ENCODE measurements at places on chromosomes 4 and X.

- DNase-seq: no peak
These were observed 120.5 kb downstream of the MAGEC2 start for GRCh38 chrX:142084611-142085010.

GRCh38 chrX:47030339-47030738, 47.9 kb upstream of the RGN start:
- DNase-seq: peak; percentile 61

- peak; percentile 2 for DNase-seq
These were observed 34.0 kb downstream of the BMP2K start for GRCh38 chr4:78809928-78810835.

- no peak for DNase-seq
These were observed 56.9 kb downstream of the GABRB1 start for GRCh38 chr4:47088298-47088697.

DNA sequence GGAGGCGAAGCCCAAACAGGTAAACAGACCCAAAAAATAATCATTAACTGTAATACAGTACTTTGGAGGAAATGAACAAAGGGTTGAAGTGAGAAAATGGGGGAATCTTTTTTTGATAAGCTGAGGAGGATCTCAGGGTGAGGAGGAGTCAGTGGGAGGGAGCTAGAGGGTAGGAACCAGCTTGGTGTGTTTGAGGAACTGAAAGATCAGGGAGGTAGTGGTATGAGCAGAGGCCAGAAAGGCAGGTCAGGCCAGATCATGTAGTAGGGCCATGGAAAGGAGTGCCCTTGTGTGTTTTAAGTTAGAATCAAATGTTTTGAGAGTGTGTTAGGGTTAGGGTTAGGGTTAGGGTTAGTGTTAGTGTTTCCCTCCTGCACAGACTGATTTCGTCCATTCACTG, 48.8 kb downstream of the PPP2R2C start:
- no peak for DNase-seq

- DNase-seq: no peak
These were observed 196.8 kb upstream of the FSTL5 start for GRCh38 chr4:162360369-162361149.

- no peak for DNase-seq
These were observed 17.5 kb downstream of the TXK start for GRCh38 chr4:48116582-48116981.

- peak; percentile 14 for DNase-seq
These were observed 579 bp downstream of the OGT start for GRCh38 chrX:71533516-71533850.

DNA sequence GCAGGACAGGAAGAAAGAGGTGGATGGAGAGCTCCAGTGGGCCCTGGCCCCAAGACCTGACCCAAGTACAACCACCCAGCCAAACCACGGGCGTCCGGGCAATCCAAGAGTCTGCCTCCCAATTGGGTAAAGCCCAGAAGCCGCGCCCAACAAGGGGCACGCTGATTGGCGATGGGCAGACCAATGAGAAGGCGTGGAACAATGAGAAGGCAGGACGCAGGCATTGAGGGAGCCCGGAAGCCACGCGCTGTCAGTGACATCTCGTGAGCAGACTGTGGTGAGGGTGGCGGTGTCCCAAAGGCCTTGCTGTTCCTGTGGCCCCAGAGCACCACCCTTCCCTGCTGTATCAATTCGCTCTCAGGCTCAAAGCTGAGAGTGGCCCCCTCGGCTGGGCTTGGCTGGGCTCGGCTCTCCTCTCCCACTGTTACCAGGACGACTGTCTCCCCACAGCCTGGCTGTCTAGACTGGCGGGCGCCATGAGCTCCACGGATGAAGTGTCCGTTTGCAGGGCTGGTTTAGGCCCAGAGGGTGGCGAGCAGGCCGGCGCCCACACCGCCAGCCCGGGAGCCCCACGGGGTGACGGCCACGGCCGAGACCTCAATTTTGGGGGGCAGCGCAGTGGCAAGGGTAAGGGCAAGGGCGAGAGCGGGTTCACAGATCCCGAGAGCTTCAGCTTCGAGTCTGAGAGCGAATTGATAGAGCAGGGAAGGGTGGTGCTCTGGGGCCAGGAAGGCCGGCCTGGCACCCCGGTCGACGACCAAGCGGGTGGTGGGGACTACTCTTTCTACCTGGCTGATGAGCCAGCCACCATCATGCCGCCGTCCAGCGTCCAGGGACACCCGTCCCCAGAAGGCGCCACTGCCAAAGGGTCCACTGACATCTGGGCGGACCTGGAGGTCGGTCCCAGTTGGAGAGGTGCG, at the start of gene LOC101059915:
TSS of gene LOC101059915 (plus strand) at position 219 of the 920 bp plus-strand sequence.
- no peak for DNase-seq

DNA sequence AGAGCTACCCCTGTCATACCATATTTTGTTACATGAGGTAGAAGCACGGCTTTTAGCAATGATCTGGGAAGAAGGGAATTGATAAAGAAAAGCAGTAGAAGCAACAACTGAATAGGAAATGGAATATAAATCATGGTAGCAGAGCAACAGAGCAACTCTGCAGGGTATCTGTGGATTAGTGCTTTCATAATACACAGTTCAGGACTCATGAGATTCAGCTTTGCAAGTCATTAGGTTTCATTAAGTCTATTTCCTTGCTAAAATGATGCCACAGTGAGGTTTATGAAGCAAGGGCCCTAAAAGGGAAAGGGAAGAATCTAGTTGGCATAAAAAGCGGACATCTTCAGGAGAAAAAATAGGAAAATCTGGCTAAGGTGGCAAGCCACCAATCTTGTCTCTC, 45.6 kb upstream of the GRPR start:
- no peak for DNase-seq

DNA sequence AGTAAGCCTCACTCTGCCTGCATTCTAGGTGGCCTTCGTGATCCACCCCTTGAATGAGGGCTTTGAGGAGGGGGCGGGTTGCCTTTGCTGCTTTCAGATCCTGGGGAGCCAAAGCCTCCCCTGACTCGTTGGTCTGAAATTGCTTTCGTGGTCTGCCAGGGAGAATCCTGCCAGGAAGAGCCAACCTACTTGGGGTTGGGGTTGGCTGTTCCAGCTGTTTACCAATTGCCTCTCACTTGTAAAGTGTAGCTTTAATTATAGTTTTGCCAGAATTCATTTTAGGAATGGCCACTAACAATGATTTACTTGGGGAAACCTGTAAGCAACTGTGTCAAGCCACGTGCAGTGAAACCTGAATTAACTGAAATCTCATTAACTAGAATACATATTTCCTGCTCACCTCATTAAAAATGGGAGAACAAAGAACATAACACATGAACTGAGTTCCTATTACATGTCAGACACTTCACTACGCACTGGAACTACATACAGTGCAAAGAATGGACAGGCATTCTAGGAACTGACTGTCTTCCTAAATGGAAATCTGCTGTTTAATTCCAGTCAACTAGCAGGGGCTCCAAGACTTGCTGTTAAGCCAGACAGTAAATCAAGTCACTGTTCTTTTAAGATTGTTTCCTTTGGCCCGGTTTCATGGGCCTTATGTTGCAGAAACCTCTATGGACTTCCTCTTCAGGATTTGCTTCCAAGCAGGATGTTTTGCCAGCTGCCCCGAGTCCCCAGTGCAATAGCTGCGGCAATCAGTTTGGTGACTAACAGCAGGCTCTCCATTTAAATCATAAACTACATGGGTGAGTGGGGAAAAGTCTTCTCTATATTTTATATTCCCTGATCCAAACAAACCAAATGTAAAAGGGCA, 16.4 kb upstream of the NKRF start:
- peak; percentile 73 for DNase-seq

DNA sequence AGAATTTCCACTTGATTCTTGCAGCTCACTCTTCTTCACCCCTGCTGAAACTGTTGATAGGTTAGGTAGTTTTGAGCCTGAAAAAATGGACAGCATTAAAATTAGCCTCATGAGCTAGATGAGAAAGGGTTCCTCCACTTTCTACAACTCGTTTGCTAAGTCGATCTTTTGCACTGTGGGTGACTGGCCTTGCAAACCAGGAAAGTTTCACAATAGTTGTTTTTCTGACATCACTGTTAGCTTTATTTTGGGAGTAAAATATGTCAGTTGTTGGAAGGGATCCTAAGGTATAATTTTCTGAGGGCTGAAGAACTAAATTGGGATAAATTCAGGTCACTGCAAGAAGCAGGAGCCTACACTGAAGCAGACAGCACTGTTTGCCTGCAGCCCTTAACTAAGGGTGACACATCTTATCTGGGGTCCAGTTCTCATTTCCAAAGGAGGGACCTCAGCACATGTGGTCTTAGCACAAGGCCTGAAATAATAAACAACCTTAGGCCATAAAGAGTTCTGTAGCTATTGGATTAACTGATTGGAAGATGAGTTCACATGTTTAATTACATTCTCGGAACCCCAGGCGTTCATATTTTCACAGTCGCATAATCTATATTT, 29.1 kb downstream of the ANAPC4 start:
- peak; percentile 4 for DNase-seq

DNA sequence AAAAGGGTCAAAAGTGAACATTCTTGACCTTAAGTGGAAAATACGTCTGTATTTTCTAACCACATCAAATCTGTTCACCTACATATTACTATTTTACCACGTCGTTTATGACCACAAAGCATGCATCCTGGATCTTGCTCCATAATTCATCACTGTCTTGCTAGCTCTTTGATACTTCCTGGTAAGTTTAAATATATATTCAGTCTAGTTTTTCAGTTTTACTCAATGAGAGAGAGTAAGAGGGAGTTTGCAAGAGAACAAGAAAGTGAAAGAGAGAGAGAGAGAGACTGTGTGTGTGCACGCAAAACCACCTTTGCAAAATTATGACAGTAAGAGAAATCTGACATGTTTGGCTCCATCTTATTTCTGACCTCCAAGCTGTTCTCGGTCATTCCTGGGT, 173.7 kb upstream of the GALNTL6 start:
- DNase-seq: no peak

DNA sequence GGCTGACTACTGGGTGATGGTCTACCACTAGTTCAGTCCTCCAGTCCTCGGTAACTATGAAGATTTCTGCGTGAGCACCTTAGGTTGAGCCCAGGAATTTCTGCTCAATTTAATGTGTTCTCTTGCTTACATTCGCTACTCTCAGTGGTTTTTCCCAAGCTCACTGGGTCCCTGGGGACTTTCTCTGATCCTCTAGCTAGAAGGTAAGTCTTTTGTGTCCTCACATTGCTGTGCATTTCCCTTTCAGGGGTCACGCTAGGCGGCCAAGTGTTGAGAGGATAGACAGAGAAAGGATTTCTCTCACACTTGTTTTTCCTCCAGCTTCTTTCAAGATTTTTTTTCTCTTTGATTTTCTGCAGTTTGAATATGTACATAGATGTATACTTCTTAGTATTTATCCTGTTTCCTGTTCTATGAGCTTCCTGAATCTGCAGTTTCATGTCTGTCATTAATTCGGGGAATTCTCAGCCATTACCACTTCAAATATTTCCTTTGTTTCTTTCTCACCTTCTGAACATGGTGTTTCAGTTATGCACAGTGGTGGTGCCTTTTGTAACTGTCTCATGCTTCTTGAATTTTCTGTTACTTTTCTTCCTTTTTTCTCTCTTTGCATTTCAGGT, 17.5 kb downstream of the MAGEA9 start:
- no peak for DNase-seq

GRCh38 chr4:161186012-161186411, 977.8 kb downstream of the FSTL5 start:
- no peak for DNase-seq

DNA sequence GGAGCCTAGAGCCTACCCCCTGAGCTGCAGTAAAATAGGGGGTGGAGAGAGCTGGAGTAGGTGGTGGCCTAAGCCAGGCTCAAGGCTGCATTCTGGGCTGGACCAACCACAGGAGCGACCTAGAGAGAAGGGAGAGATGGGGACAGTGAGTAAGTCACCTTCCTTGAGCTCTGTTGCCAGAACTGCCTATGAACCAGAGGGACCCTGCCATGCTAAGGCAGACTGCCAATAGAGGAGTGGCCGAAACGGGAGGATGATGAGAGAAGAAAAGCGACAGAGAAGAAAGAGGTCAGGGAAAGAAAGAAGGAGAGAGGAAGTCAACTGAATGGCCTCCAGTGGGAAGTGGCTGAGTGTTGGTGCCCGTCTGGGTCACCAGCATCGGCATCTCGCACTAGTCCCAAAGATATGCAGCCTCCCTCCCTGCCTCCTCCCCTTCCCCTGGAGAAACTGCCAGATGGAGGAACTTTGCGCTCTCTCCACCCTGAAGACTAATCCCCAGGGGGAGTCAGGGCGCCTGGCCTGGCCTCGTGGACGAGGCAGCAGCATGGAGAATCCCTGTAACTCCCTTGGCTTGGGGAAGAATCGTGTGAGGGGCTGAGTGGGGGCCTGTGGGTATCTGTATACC, 28.8 kb downstream of the ELF4 start:
- DNase-seq: no peak

GRCh38 chr4:87465739-87466366, 43.5 kb downstream of the NUDT9 start:
- DNase-seq: peak; percentile 37

DNA sequence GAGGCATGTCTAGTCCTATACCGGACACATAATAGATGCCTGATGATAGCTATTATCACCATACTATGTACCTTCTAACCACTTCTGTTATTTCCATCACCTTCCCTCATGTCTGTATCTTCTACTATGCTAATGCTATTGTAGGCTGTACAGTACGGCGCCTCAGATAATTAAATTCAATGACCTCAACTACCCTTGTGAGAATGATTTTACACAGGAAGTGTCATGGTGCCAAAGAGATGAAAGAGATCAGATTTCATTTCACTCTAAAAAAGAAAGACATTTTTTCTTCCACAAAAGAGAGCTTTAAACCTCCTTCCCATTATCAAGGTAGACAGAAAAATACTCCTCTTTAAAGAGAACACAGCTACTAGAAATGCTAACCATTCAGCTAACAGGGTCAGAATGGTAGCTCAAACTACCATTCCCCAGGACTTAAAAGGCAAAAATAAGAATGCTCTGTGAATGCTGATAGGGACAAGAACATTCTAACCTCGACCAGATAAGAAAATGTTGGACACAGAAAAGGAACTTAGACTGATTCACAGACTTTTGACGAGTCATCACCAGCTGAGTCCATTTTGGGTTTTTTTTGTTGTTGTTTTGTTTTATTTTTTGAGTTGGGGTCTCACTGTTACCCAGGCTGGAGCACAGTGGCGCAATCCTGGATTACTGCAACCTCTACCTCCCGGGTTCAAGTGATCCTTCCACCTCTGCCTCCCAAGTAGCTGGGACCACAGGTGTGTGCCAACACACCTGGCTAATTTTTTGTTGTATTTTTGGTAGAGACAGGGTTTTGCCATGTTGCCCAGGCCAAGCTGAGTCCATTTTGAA, 99.2 kb upstream of the RAPGEF2 start:
- DNase-seq: peak; percentile 39

GRCh38 chr4:185255868-185256267, 46.5 kb downstream of the SNX25 start:
- DNase-seq: no peak

Data from fibroblast of skin of right quadriceps (primary cell).